ENCODE measurements at places on chromosomes 6 and 20.

GRCh38 chr6:28906669-28907068, 17.1 kb downstream of the TRIM27 start:
- no peak for DNase-seq

GRCh38 chr6:105771313-105771970, 314.7 kb upstream of the PRDM1 start:
- DNase-seq, result no peak

GRCh38 chr6:107020239-107020638, 7.8 kb upstream of the MTRES1 start:
- DNase-seq, result no peak

- DNase-seq, result no peak
These were observed 1.3 kb downstream of the SLCO4A1 start for GRCh38 chr20:62643521-62644043.

DNA sequence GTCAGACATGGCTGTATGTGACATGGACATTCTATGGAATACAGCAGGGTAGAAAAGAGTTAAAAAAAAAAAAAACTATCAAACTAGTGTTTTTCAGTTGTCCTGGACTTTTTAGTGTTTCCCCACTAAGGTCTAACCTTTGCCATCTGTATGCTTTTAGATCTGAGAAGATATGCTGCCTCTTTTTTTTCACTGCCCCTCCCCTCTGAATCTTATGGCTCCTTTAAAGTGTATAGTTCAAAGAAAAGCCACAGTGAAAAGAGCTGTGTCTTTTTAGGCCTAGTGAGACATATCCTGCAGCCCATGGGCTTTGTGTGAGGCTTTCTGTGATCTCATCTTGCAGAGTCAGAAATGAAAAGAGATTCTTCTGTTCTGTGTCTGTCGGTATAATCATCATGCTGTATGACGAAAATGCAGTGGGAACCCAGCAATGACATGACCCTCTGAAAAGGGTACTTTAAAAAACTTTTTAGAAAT, 29.3 kb downstream of the ADGRG6 start:
- DNase-seq, result no peak

DNA sequence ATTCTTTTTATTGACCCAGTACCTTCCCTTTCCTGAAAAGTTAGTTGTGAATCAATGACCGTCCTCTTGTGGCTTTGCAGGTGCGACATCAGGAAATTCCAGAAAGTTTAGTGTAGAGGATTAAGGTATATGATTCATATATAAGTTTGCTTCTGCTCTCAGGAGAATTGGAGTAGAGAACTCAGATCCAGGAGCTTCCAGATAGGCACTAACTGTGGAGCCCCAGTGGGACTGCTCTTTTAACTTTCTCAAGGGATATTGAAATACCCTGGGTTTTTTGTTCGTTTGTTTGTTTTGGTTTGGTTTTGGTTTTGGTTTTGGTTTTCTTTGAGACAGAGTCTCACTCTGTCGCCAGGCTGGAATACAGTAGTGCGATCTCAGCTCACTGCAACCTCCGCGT, 9.5 kb downstream of the TAAR2 start:
- no peak for DNase-seq

GRCh38 chr6:29631860-29632731, 887 bp downstream of the GABBR1 start:
- DNase-seq, result peak; percentile 63

DNA sequence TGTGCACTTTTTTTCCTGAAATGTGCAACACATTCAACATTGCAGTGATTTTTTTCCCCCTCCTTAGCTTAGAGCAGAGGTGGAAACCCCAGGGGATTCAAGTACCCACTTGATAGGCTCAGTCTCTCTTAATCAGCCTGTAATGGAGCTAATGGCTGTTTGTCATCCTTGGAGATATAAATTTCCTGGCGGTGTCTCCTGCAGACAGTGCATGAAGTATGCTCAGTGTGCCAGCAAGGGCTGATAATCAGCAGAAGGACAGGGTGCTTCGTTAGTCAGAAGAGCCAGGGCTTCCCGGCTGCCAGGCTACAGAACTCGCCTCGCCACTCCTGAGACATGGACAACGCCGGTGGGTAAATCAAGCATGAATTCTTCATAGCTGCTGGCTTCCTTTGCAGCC, 69.8 kb upstream of the PHACTR2 start:
- DNase-seq, result no peak

GRCh38 chr6:50145125-50145524, 95.4 kb upstream of the DEFB112 start:
- DNase-seq, result no peak

- no peak for DNase-seq
These were observed 16.4 kb upstream of the STX16 start for GRCh38 chr20:58634521-58635278.

GRCh38 chr20:6466075-6466810, 301.2 kb upstream of the BMP2 start:
- no peak for DNase-seq

DNA sequence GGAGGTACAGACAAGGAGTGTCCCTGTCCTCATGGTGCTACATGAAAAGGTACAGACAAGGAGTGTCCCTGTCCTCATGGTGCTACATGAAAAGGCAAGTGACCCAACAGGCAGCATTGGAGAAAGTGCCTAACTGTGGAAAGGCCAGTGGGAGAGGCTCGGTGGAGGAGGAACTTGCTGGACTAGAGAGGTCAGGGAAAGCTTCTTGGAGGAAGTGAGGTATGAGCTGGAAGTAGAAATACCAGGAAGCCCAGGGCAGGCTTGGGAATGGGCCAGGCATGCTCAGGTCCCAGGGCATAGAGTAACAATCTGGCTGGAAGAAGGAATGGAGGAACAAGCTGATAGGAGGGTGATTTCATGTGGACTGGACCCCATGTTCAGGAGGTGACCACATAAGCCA, 59.8 kb upstream of the FNDC1 start:
- no peak for DNase-seq

DNA sequence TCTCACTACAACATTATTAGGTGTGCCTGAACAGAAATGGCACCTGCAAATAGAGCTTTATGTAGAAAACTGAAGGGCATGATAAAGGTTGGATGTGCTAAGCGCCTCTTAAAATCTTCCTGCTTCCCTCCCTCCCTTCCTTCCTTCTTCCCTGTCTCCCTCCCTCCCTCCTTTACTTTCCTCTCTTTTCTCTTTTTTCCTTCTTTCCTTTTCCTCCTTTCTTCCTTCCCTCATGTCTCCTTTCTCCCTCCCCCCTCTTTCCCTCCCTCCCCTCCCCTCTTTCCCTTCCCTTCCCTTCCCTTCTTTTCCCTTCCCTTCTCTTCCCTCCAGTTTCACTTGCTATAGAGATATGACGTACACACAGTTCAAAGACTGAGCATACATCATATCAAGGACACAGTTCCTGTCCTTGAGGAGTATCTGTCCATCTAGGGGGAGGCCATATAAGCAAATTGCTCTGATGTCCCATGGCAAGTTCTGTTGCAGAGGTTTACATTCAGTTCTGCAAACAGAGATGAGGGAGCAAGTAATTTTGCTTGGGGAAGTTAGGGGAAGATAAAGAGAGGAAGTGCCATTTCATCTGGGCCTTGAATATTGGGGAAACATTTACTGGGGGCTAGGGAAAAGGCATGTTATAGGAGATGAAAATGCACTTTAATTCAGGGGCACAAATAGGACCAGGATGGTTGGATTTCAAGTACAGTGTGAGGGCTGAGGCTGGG, 79.0 kb upstream of the EEF1E1 start:
- DNase-seq, result no peak

GRCh38 chr20:15496501-15497039, 1076.7 kb downstream of the KIF16B start:
- no peak for DNase-seq

DNA sequence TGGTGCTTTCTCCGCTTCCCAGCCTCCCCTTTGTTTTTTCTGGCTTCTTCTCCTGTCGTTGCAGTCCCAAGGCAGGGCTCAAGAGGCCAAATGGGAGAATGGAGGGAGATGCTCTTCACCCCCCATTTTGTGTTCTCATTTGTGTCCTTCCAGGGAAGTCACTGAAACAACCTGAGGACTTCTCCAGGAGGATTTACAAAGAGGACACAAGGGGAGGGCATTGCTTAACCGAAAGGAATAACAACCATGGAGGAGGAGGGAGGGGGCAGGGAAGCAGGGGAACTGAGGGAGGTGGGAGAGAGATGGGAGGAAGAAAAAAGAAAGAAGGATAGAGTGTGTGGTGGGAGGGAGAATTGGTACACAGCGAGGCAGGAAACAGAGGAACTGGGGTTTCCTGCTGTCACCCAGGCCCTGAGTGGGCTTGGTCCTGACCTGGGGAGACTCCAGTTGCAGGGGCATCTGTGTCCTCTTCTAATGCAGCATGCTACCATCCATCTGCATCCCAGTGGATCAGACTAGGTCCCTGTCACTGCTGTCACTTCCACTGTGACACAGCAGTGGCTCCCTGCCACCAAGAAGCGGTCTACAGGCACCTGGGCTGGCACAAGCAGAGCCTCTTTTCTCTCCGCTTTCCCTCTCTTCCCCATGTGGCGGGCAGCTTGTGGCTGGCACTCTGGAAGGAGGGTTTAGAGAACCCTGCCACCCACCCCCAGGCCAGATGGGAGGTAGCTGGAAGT, 17.1 kb upstream of the MLN start:
- DNase-seq, result no peak

DNA sequence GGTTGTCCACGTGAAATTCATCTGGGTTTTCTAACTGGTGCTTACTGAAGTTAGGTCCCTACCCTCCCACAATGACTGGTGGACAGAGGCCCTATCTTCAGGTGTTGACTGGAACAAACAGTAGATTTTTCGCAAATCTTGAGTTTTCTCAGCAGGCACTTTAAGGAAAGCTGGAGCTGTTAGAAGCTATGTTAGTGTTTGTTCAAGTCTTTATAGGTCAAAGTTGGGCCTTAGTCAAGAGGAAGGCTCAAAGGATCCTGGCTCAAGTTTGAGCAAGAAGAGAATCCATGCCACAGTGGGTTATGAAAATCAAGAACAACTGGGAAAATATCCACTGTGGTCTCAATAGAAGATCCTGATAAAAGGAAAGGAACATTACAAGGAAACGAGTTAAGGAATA, 48.5 kb upstream of the ELOVL5 start:
- no peak for DNase-seq

DNA sequence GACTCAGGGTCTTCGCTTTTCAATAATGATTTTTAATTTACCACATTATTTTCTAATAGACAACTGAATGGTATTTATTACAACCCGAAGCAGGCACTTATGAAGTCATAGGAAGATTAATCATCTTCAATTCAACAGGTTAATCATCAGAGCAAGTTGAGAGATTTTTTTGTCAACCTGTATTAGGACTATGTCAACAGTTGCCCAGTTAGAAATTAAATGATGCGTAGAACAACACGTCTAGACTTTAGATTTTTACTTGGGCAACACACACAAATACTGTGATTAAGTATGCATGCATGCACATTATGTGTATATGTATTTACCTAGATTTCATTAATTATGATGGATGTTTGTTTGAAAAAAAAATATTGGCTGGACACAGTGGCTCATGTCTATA, 4.3 kb downstream of the ILRUN start:
- no peak for DNase-seq

DNA sequence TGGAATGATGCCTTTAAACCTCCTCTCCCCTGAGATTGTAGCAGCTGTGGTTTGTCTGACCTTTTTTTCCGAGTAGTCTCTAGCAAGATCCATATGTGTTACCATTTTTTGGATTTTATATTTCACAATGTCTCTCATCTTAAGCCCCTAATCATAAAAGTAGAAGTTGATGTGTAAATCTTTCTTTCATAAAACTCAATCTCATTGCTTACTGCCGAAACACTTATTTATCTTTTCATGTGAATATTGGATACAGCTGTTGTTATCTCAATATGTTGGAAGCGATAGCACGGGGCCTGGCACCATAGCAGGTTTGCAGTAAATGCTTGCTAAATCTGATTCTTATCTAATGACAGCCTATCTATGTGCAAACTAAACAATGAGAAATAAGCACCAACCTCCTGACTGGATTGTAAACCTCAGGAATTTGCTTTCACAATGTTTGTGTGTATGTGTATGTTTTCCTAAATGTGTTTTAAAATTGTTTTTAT, 14.2 kb downstream of the SMPDL3A start:
- no peak for DNase-seq

GRCh38 chr6:112717401-112717800, 370.3 kb downstream of the RFPL4B start:
- DNase-seq, result no peak

- no peak for DNase-seq
These were observed 73.8 kb upstream of the CCN6 start for GRCh38 chr6:111980143-111980542.

GRCh38 chr6:137286368-137286767, 67.2 kb upstream of the IFNGR1 start:
- DNase-seq, result no peak

DNA sequence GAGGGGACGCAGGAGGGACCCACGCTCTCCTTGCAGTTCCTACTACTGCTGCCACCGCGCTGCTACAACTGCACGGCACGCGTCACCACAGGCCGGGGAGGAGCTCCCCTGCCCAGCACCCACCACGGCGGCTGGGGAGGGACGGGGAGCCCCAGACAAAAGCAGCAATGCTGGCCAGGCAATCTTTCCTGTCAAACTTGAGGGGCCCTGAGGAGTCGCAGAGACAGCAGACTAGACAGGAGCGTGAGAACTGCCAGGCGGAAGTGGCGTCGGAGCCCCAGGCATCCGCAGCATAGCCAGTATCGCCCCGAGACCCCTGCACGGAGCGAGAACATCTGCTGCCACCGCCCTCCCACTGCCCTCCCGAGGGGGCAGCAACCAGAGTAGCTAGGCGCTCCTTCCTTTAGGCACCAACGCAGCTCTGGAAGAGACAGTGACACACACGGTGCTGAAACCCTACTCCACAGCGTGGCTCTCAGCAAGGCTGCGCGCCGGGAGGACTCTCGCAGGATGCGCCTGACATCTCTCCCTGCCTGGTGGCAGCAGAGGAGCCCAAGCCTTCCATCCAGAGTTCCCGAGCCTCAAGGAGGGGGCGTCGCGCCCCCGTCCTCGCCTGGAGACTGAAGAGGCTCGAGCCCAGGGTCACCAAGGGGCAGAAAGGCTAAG, 2.2 kb downstream of the TAF4 start:
- DNase-seq, result no peak

DNA sequence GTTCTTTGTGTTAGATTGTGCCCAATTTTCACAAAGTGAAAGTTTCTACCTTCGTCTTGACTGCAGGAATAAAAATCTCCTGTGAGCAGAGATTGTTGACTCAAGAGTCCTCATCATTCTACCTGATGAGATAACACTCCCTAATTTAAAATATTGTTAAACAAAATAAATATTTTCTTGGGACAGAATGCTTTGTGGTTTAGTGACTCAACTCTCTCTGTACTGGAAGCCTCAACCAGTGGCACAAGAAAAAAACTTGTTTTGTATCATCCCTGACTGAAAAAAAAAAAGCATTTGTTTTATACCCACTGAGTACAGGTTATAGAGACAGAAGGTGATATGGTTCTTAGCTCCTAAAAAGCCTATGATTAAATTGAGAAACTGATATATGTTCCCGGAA, 78.9 kb downstream of the CRYBG1 start:
- DNase-seq, result no peak

- no peak for DNase-seq
These were observed 59.2 kb downstream of the PPP1R16B start for GRCh38 chr20:38864662-38865061.

All from T-helper 1 cell (primary cell).